EH (cell line): ENCODE measurements at places on chromosomes 5 and 9.

DNA sequence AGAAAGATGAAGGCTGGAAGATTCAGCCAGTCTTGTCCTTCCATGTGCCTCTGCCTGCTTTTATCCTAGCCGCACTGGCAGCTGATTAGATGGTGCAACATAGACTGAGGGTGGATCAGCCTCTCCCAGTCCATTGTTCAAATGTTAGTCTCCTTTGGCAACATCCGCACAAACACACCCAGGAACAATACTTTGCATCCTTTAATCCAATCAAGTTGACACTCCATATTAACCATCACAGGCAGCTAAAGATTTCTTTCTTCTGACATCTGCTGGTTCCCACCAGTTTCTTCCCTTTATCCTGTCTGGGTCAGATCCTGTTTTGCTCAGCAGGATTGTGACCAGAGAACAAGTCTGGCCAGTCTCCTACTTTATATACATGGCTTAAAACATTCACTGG lies 276.5 kb upstream of the TYRP1 start:
- DNase-seq, result no peak

- DNase-seq, result no peak
Observed at GRCh38 chr9:125890826-125891225, 143.7 kb downstream of the PBX3 start.

- peak; percentile 91 for DNase-seq
Observed at GRCh38 chr9:136372561-136373299, 739 bp downstream of the CARD9 start.

GRCh38 chr5:138725153-138725817 lies 27.9 kb upstream of the CTNNA1 start:
- peak; percentile 73 for DNase-seq

- DNase-seq, result no peak
Observed at GRCh38 chr5:55517804-55518203, 17.0 kb downstream of the PLPP1 start.

GRCh38 chr5:533955-534742 lies 9.9 kb upstream of the SLC9A3 start:
- DNase-seq, result no peak
